Esophagus muscularis mucosa (tissue), 4 donors: ENCODE measurements at places on chromosomes 12 and 14.
A peak's percentile ranks its signal among the peaks of the same experiment; 100 is the strongest.

DNA sequence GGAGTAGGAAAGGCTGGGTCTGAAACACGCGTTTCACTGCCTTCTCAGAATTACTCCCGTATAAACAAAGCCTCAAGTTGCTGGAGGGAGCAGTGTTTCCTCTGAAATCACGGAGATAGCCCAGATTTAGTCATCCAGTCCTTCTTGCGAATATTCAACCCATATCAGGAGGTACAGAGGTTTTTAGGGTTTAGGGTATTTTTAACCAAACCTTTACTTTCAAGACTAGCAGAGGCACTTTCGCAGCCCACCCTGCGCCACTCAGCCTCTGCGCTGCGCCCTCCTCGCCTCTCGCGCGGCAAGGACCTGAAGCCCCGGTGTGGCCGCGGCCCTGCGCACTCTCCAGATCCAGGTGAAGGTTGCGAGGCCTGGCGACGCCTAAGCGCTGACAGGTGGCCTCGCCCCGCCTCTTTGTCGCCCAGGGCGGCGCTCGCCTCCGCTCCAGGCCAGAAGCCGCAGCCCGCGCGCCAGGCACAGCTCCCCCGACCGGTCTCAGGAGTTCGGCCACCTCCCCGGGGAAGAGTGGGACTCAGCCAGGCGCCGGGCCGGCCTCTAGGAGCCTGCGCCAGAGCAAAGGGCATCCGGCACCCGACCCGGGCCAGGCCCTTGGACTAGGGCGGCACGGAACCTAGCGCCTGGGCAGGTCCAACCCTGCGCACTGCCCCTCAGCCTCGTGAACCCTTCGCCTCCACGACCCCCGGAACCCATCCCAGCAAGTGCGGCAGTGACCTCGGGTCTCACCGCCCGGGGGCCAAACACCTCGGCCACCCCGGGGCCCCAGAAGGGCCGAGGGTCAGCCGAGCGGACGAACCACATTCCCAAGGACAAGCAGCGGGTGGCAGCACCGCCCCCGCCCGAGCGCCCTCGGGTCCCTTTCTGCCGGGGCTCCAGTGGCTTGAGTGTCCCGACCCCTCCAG lies 1.8 kb upstream of the SAMD4A start:
- H3K27ac ChIP-seq: peak overlapping the region; percentile 99
- DNase-seq: peak; percentile 94
- H3K4me1 ChIP-seq: peaks cover 33% of the 10 kb centered on the region

- no peak for DNase-seq
- H3K36me3 ChIP-seq: peaks cover 8% of the 10 kb centered on the region
- H3K27ac ChIP-seq: peak overlapping the region; percentile 91
- peaks cover 23% of the 10 kb centered on the region for H3K4me1 ChIP-seq
Measured at GRCh38 chr12:48105321-48105866, 485 bp downstream of the SENP1 start.

GRCh38 chr14:54001189-54001878 lies 44.7 kb upstream of the BMP4 start:
- H3K36me3 ChIP-seq: no peaks in the 10 kb centered on the region
- no peaks in the 10 kb centered on the region for H3K27me3 ChIP-seq
- DNase-seq: no peak
- no peak overlapping the region for H3K27ac ChIP-seq
- H3K4me3 ChIP-seq: no peak overlapping the region

- peak overlapping the region; percentile 29 for H3K4me3 ChIP-seq
- H3K27ac ChIP-seq: no peak overlapping the region
- peaks cover 36% of the 10 kb centered on the region for H3K27me3 ChIP-seq
- no peak for DNase-seq
- H3K4me1 ChIP-seq: peaks cover 23% of the 10 kb centered on the region
- no peaks in the 10 kb centered on the region for H3K36me3 ChIP-seq
Measured at GRCh38 chr14:76376878-76377734, 1.2 kb downstream of the ESRRB start.

DNA sequence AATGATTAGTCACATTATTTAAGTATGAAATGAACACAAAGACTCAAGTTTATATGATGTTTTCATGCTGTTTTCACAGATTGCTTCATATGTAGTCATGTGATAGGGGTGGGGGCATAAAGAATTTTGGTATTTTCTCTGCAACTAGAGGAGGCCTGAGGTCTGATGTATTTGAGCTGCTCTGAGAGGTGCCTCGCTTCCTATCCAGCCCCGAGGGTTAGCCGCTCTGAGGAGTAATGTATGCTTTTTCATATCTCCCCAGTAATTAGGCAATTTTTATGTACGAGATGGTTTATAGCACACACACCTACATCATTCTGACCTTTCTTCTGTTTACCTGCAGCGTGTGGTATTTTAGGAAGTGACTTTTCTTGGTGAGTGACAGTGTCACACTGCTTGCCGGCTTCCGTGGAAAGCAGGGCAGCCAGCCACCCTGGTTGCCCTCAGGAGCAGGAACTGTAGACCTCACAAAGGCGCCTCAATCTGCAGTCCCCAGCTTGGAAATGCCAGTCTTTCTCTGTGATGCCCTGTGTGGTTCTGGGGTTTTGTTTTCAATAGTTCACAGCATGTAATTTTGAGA lies 106.4 kb downstream of the VRK1 start:
- H3K4me3 ChIP-seq: no peak overlapping the region
- H3K27ac ChIP-seq: no peak overlapping the region

GRCh38 chr14:50122291-50122690 lies 5.9 kb upstream of the VCPKMT start:
- H3K27me3 ChIP-seq: no peaks in the 10 kb centered on the region
- H3K4me3 ChIP-seq: no peak overlapping the region
- no peak for DNase-seq
- H3K36me3 ChIP-seq: peaks cover 63% of the 10 kb centered on the region
- peaks cover under 1% of the 10 kb centered on the region for H3K4me1 ChIP-seq

DNA sequence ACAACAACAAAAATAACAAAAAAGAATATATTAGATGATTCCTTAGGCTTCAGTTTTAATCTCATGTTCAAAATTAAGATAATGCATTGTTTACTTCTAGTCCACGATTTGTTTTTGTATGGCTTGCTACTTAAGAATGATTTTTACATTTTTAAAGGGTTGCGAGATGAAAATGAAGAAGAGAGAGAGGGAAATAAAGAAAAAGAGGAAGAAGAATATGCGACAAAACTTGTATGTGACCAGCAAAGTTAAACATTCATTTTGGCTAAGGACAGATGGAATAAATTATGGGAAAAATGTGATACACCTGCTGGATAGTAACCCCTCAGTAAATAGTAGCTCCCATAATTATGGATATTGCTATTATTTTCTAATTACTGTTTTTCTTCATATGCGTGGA lies 1.2 kb upstream of the GIT2 start:
- no peaks in the 10 kb centered on the region for H3K36me3 ChIP-seq
- no peaks in the 10 kb centered on the region for H3K27me3 ChIP-seq
- no peak overlapping the region for H3K27ac ChIP-seq
- H3K4me3 ChIP-seq: no peak overlapping the region

DNA sequence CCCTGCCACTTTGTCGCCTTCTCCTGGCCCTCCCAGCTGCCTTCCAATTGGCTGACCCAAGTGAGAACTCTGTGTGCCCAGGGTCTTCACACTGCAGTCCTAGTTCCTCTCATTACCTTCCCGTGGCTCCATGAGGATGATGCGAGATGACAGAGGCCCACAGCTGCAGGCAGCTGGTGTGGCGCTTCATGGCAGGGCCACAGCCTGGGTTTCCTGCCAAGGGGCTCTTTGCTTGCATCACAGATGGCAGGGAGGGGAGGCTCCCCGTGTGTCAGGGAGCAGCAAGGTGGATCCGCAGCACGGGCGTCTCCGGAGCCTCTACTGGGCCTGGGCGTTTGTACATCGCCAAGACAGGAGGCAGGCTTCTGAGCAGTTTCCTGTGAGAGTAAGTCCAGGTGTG lies 28.9 kb downstream of the DEGS2 start:
- no peak for DNase-seq
- H3K36me3 ChIP-seq: peaks cover 95% of the 10 kb centered on the region
- H3K27ac ChIP-seq: no peak overlapping the region
- H3K27me3 ChIP-seq: no peaks in the 10 kb centered on the region
- peaks cover 17% of the 10 kb centered on the region for H3K4me1 ChIP-seq
- no peak overlapping the region for H3K4me3 ChIP-seq

DNA sequence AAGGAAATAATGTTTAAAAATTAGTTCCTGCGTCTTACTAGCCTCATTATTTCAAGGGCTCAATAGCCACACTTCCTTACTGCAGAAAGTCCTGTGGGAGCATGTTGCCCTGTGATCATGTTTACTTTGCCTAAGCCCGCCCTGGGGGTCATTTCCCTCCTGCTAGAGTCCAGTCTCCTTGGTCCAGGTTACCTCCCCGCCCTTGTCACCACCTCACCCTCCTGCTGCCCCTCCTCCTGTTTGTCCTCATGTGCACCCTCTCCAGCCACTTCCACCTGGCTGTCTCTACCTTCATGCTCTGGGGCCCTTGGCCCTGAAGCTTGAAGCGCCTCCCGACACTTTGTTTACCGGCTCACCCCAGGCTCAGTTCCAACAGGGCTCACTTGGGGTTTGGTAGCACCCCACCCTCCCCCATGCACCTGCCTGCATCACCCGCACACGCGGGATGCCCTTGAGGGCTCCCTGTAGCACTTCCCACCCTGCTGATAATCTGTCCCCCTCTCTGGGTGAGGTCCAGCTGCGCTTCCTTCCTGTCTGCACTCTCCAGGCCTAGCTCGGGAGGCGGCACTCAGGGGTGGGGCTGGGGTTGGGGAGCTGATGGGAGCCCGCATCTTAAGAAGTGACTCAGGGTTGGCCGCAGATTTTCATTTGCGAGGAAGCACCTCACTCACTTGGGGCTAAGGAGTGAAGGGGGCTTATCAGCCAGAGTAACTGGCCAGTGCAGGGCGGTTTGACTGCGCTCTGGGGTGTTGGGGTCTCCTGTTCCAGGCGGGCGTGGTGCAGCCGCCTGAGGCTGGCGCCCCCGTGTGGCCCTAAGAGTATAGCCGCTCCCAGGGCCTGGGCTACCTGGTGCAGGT lies 40.1 kb downstream of the SMIM41 start:
- peaks cover 57% of the 10 kb centered on the region for H3K27me3 ChIP-seq
- no peak overlapping the region for H3K4me3 ChIP-seq
- no peaks in the 10 kb centered on the region for H3K36me3 ChIP-seq

DNA sequence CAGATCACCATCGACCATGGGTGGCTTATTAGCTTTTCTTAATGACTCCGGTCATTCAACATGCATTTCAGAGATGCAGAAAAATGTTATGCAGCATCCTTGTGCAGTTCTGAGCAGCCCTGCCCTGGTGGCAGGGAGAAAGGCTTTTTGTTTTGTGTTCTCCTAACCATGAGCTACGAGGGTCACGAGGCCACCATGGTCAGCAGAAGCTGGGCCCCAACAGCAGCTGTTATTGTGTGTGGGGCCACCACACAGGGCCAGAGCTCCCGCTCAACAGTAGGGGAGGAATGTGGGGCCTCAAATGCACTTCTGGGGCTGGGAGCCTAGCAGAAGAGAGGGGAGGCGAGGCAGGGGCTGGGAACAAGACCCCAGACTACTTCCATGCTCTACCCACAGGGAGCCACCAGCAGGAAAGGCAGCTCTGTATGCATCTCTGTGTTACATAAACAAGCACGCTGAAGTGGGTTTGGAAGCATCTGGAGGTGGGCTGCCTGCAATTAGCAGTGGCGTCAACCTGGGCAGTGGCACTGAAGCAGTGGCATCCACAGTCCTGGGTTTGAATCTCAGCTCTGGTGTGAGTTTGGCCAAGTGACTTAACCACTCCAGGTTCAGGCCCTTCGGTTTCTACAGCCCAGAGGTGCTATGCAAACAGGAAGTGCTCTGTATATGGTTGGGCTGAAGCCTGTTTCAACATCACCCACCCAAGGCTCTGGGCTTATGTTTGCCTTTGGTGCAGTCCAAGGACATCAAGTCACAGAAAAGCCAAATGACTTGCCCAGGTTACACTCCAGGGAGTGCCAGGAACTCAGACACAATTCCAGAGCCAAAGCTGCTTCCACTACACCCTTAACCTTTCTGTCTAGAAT lies 16.3 kb downstream of the GLTP start:
- no peak overlapping the region for H3K27ac ChIP-seq
- no peaks in the 10 kb centered on the region for H3K27me3 ChIP-seq
- DNase-seq: no peak
- no peak overlapping the region for H3K4me3 ChIP-seq

- no peak overlapping the region for H3K4me3 ChIP-seq
- peaks cover 16% of the 10 kb centered on the region for H3K4me1 ChIP-seq
- H3K36me3 ChIP-seq: no peaks in the 10 kb centered on the region
- H3K27me3 ChIP-seq: no peaks in the 10 kb centered on the region
- peak overlapping the region; percentile 82 for H3K27ac ChIP-seq
Measured at GRCh38 chr14:68231898-68232297, 412.3 kb downstream of the RAD51B start.

- H3K4me1 ChIP-seq: no peaks in the 10 kb centered on the region
- H3K36me3 ChIP-seq: peaks cover 82% of the 10 kb centered on the region
- H3K27ac ChIP-seq: no peak overlapping the region
- H3K4me3 ChIP-seq: no peak overlapping the region
- no peaks in the 10 kb centered on the region for H3K27me3 ChIP-seq
- no peak for DNase-seq
Measured at GRCh38 chr14:55638665-55639064, 58.7 kb downstream of the KTN1 start.

GRCh38 chr12:30853561-30854133 lies 72.9 kb upstream of the TSPAN11 start:
- no peaks in the 10 kb centered on the region for H3K4me1 ChIP-seq
- no peaks in the 10 kb centered on the region for H3K36me3 ChIP-seq
- no peak overlapping the region for H3K4me3 ChIP-seq
- no peak for DNase-seq
- H3K27me3 ChIP-seq: no peaks in the 10 kb centered on the region

- H3K4me3 ChIP-seq: no peak overlapping the region
- H3K4me1 ChIP-seq: no peaks in the 10 kb centered on the region
- no peak for DNase-seq
- no peak overlapping the region for H3K27ac ChIP-seq
Measured at GRCh38 chr12:117792877-117793424, 175.8 kb downstream of the KSR2 start.

- no peak overlapping the region for H3K27ac ChIP-seq
- no peak for DNase-seq
- no peaks in the 10 kb centered on the region for H3K27me3 ChIP-seq
- no peaks in the 10 kb centered on the region for H3K36me3 ChIP-seq
- no peak overlapping the region for H3K4me3 ChIP-seq
- H3K4me1 ChIP-seq: no peaks in the 10 kb centered on the region
Measured at GRCh38 chr14:104249089-104249488, 110.7 kb downstream of the KIF26A start.

DNA sequence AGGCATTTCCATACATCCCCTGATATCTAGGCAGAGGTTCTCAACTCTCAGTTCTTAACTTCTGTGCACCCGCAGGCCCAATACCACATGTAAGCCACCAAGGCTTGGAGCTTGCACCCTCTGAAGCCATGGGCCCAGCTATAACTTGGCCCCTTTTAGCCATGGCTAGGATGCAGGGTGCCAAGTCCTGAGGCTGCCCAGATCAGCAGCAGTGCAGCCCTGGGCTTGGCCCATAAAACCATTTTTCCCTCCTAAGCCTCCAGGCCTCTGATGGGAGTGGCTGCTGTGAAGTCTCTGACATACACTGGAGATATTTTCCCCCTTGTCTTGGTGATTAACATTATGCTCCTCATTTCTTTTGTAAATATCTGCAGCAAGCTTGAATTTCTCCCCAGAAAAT lies 110.3 kb upstream of the CNTN1 start:
- no peaks in the 10 kb centered on the region for H3K27me3 ChIP-seq
- no peak overlapping the region for H3K27ac ChIP-seq
- DNase-seq: no peak
- no peaks in the 10 kb centered on the region for H3K4me1 ChIP-seq

- H3K27me3 ChIP-seq: no peaks in the 10 kb centered on the region
- no peaks in the 10 kb centered on the region for H3K36me3 ChIP-seq
- peak overlapping the region; percentile 88 for H3K4me3 ChIP-seq
- peak overlapping the region; percentile 89 for H3K27ac ChIP-seq
- H3K4me1 ChIP-seq: peaks cover 50% of the 10 kb centered on the region
Measured at GRCh38 chr12:31323391-31324115, 2.4 kb downstream of the SINHCAF start.
